HuH-7 (cell line): ENCODE measurements at places on chromosomes 2 and 18.

- DNase-seq = no peak
Observed at GRCh38 chr18:9380621-9381395, 46.2 kb downstream of the TWSG1 start.

GRCh38 chr2:88048541-88048940, 7.0 kb downstream of the KRCC1 start:
- no peak for DNase-seq

GRCh38 chr2:168416555-168416954, 39.5 kb upstream of the CERS6 start:
- no peak for DNase-seq

DNA sequence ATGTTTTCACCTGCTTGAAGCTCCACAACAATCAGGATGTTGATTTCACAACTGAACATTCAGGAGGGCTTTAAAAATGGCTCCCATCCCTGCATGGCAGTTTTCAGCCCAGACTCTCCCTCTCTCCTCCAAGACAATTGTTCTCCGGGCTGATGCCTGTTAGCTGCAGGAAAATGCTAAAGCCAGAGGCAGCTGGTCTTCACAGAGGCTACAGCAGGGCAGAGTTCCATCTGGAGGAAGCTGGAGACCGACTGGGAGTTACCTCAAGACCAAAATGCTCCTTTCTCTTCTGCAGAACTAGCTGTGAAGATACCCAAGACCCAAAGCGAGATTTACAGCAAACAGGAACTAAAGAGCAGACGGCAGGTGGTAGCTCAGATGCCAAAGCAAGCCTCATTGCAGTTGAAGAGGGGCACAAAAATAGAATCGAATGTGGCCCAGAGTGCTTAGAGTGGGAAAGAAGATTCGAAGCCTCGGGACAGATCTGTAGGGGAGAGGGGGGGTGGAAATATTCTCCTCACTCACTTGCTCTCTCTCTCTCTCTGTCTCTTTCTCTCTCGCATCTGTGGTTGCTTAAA, 423.6 kb downstream of the ZNF521 start:
- no peak for DNase-seq

DNA sequence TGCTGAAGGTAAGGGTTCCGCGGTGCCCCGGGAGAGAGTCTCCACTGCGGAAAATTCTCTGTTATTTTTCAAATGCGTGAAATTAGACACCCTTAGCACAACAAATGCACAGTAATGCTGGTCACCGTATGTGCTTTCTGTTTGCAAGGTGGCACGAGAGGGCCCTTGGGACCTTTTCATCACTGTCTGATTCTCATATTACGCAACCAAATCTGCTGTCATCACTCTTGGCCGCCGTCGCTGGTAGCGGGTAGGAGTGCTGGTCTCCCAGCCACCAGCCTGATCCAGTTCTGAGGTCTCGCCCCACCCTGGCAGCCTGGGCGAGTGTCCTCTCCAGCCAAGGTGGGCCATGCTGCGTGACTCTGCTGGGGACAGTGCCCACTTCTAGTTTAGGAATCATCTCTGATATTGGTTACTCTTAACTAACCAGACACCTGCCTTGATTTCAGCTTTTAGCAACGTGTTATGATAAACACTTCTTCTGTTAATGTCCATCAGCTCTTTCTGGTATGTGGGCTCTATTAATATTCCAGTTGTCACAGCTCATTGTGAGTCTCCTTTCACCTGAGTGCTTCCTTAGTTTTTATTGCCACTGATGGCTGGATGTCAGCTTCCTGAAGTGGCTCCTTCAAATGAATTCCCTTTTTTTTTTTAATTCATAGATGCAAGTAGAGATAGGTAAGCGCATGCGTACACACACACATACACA, 199.4 kb downstream of the GBX2 start:
- DNase-seq = no peak

DNA sequence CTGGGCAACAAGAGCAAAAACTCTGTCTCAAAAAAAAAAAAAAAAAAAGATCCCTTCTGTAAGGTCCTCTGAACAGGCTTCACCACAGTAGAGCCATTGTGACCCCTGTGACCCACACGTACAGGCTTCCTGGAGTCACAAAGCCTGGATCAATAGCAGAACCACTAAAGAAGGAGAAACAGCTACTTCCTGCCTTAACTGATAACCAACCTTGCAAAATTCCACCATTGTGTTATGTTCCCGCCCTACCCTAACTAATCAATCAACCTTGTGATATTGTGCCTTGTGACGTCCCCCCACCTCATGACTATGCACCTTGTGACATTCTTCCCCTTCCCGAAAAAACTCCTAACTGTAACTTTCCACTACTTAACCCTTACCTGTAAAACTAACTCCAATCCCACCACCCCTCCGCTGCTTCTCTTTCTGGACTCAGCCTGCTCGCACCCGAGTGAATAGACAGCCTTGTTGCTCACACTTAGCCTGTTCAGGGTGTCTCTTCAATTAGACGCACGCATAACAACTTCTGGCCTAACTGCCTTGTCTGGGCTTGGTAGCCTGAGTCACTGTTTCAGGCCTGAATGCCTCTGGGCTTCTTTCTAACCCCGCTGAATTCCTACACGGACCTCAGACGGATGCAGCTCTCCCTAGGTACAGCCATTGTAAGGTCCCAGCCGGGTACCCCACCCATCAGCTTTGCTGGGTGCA, 13.9 kb downstream of the SCYGR8 start:
- DNase-seq = peak; percentile 40

- no peak for DNase-seq
Observed at GRCh38 chr2:26988058-26988860, 17.8 kb downstream of the MAPRE3 start.

DNA sequence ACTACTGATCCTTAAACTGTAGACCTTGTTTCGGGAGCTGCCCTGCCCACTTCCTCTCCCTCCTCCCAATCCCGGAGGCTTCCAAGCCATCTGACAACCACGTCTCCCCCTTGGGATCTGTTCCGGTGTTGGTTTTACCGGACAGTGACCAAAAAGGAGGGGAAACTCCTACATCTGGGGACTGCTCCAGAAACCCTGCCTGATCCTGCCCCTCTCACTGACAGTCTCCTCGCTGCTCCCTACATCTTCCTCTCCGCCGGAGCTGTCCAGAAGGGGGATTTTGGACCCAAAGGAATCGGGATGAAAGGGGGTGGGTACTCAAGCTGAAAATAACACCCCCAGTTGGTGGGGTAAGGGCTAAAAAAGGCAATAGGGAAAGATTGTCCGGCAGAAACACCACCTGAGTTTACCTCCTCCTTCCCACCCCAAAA, 1.5 kb downstream of the INO80D start:
- DNase-seq = peak; percentile 40

DNA sequence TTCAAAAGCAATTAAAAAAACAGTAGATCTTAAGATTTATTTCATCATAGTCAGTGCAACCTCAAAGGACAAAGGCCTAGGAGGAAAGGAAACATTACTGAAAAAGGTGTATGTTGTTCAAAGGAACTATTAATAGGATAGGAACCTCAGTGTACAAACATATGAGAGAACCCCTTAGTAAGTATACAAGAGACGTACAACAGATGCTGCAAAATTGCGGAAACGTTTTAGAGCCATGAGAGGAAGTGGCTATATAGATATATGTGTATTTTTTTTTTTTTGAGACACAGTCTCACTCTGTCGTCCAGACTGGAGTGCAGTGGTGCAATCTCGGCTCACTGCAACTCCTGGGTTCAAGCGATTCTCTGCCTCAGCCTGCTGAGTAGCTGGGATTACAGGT, 22.2 kb downstream of the PIK3C3 start:
- no peak for DNase-seq

DNA sequence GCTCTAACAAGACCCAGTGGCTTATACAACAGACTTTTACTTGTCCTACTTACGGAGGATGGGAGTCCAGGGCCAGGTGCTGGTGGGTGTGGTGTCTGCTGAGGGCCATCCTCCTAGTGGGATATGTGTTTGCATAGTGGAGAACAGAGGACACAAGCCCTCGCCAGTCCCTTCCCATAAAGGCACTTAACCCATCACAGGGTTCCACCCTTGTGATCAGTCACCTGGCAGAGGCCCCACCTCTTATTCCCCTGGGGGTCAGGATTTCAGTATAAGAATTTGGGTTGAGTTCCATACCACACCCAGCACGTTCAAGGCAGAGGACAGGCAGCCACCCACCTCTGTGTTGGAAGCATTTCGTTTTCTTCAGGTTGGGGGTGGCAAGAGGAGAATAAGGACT, 259.0 kb downstream of the AGAP1 start:
- no peak for DNase-seq

GRCh38 chr2:85823951-85824350, 64.8 kb downstream of the ST3GAL5 start:
- no peak for DNase-seq

DNA sequence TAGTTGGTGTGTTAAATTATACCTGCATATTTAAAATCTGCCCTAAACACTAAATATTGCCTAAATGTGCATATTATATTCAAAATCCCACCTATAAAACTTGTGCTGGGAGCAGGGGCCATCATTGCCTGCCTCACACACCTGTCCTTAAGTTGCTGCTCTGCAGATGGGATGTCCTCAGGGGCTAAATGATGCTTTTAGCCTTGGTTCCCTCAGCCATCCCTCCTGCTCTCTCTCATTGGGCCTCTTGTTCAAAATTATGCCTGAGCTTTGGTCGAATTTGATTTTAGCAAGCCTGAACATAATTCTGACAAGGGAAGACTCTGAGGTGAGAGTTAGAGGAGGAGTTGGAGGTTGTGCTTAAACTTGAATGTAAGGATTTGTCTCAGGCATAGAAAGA, 318.3 kb upstream of the RAB12 start:
- no peak for DNase-seq

DNA sequence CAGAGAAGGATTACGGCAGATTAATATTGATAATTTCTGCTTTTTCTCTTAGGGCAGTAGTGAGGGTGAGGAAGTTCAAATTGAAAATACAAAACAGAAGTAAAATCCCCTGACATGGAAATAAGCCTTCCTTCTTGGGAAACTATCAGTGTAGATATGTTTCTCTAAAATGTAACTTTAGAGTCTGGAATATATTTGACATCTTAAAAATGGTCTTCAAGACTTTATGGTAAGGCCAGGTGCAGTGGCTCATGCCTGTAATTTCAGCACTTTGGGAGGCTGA, 33.0 kb downstream of the INPP5D start:
- DNase-seq = no peak

GRCh38 chr2:48199070-48199469, 292.8 kb upstream of the FBXO11 start:
- no peak for DNase-seq

GRCh38 chr2:68860111-68860510, 11.1 kb downstream of the BMP10 start:
- DNase-seq = no peak

- DNase-seq = no peak
Observed at GRCh38 chr2:235674146-235674545, 180.3 kb downstream of the AGAP1 start.

DNA sequence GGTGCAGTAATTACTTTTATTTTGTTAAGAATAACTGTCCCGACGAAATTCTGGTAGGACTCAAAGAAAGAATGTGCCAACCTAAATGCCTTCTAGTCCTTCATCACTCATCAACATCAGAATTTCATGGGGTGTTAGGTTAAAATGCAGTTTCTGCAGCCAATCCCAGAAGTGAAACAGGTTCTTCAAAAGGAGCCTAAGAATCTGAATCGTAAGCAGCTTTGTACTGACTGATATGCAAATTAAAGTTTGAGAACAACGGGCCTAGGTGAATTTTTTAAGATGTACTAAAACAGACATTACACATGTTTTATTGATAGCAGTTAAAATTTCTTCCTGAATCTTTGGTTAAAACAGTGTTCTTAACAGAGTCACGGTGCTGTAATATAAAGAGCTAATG, 140.3 kb upstream of the ZC3H15 start:
- DNase-seq = no peak

GRCh38 chr2:187051350-187051749, 202.4 kb upstream of the ZSWIM2 start:
- DNase-seq = no peak

GRCh38 chr2:71802556-71802955, 345.1 kb downstream of the CYP26B1 start:
- no peak for DNase-seq

GRCh38 chr2:138421971-138422335, 79.6 kb upstream of the SPOPL start:
- no peak for DNase-seq

GRCh38 chr18:1680108-1680507, 775.4 kb downstream of the ADCYAP1 start:
- no peak for DNase-seq

- no peak for DNase-seq
Observed at GRCh38 chr2:4214444-4215205, 511.2 kb downstream of the DCDC2C start.

- no peak for DNase-seq
Observed at GRCh38 chr2:66305718-66306117, 129.2 kb upstream of the MEIS1 start.

DNA sequence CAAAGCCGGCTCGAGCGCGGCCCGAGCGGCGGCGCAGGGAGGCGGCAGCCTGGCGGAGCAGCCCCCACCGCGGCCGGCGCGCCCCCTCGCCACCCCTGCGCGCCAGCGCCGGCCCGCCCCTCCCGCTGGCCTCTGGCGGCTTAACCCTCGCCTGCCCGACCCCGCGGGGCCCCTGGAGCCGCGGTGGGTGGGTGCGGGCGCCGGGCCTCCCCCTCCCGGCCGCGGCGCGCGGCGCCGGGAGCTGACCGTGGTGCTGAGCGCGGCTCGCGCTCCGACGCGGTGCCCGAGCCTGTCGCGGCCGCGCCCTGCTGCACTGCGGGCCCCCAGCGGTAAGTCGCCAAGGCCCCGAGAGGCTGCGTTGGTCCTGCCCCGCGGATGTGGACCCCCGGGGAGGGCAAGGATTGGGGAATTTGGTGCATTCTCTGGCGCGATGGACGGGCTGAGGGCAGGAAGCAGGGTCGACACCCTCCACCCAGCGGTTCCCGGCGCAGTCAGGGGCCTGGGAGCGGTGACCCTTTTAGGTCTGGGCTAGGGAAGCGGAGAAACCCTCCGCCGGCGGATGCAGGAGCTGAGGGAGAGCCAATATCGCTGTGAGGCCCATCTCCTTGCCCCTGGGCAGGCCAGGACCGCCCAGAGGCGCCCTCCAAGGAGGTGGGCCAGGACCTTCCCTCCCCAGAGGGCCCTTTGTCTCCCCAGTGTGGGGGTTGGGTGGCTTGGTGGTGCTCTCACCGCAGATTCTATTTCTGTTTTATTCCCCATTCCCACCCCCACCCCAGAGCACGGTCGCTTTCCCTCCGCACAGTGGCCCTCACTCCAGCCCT, 923 bp downstream of the AMER3 start:
- DNase-seq = peak; percentile 57

DNA sequence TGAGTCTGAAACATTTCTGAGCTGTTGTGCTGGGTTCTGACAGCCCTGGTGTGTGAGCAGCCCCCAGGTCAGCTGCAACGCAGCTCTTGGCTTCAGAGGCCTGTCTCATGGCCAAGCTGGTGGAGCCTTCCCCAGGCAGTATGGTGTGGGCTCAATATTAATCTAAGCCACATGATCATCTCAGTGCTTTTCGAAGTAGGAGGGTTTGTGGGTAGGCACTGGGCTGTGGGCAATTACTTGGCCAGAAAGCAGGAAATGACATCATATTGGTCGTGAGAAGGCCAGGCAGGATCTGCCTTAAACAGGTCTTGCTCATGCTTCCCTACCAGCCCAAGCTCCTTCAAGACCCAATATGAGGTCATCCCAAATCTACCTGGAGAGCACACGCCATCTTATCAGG, 26.9 kb downstream of the LOXHD1 start:
- DNase-seq = no peak

- DNase-seq = no peak
Observed at GRCh38 chr18:8831112-8831511, 125.8 kb downstream of the MTCL1 start.

- no peak for DNase-seq
Observed at GRCh38 chr2:205193836-205194228, 488.5 kb upstream of the NRP2 start.

- DNase-seq = no peak
Observed at GRCh38 chr2:68404164-68404563, 39.1 kb downstream of the PLEK start.

GRCh38 chr2:9240745-9241144, 34.1 kb downstream of the ASAP2 start:
- DNase-seq = no peak
